ENCODE measurements at places on chromosomes 2 and 18.

GRCh38 chr2:31004257-31004656, 134.0 kb downstream of the GALNT14 start:
- no peak for DNase-seq

- no peak for DNase-seq
Measured at GRCh38 chr2:86223140-86223926, 24.1 kb downstream of the MRPL35 start.

DNA sequence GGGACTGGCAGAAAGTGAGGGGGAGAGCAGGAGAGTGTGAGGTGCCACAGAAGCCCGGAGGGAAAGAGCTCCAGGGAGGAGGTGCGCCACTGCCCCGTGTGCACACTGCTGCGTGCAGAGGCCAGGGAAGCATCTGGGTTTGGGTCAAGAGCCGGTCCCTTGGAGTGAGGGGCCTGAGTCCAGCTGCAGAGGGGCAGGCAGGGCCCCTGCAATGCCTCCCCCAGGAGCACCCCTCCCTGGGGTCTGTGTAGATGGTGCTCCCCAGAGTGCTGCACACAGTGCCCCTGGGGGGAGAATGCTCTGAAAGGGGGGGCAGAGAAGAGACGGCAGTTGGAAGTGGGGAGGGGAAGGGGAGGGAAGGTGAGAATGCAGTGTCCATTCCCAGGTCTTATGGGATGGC, 3.7 kb upstream of the LIMS2 start:
- DNase-seq, result no peak

GRCh38 chr2:151774506-151774905, 40.2 kb upstream of the NEB start:
- no peak for DNase-seq

- DNase-seq, result no peak
Measured at GRCh38 chr2:193228276-193228675, 1033.5 kb upstream of the TMEFF2 start.

DNA sequence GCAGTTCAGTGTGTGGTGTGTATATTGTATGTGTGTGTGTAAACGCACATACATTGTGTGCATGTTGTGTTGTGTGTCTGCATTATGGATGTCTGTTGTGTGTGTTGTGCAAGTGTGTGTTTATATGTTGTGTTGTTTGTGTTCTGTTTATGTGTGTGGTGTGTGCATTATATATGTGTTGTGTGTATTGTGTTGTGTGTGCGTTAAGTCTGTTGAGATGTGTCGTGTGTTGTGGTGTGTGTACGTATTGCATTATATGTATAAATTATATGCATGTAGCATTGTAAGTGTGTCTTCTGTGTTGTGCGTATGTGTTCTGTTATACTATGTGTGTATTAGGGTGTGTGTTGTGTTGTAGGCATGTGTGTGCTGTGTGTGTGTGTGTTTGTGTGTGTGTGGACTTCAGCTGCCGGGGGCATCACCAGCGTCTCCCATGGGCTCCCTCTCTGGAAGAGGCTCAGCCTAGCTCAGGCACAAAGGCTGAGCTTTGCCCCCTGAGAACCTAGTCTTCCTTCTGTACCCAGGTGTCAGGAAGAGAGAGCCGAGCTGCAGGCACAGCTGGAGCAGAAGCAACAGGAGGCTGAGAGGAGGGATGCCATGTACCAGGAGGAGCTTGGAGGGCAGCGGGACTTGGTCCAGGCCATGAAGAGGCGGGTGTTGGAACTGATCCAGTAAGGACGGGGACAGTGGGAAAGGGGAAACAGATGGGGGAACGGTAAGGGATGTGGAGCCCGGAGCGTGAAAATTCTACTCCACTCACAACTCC, 13.7 kb downstream of the RUFY4 start:
- DNase-seq, result no peak

GRCh38 chr18:46226461-46226860, 122.3 kb downstream of the HAUS1 start:
- DNase-seq, result no peak

DNA sequence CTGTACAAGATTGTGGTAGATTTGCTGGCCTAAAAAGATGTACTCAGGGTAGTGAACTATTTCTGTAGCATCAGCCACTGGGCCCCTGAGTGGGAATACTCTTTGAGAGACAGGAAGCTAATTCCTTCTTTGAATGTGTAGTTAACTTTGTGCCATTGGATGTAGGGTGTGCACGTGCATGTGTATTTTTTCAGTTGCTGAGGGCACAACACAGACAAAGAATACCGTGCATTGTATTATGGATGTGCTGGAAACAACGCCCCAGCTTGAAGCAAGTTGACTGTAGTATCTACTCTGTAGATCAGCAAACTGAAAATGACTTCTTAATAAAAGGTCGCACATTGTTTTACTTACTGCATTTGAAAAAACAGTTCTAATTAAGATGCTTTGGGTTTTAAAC, 14.1 kb downstream of the CRIM1 start:
- no peak for DNase-seq

GRCh38 chr2:223588251-223588650, 13.9 kb downstream of the SCG2 start:
- no peak for DNase-seq

- no peak for DNase-seq
Measured at GRCh38 chr2:44705356-44705755, 236.1 kb upstream of the SIX3 start.

DNA sequence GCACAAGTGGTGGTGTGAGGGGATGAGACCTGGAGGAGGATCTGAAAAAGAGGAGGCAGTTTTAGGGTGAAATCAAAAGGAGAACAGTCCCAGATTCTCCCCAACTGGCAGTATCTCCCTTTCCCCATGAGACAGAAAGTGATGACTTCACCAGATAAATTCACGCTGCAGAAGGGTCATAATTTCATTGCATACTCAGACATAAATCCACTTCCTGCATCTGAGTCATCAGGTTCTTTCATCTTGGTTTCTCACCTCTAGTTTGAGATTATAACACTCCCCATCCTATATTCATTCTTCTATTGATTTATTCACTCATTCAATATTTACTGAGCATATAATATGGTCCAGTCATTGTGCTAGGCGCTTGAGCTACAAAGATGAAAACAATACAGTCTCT, 64.7 kb downstream of the CCDC148 start:
- DNase-seq, result no peak

- DNase-seq, result no peak
Measured at GRCh38 chr2:118983915-118984314, 41.9 kb downstream of the MARCO start.

GRCh38 chr2:9945596-9945995, 5.9 kb upstream of the GRHL1 start:
- no peak for DNase-seq

DNA sequence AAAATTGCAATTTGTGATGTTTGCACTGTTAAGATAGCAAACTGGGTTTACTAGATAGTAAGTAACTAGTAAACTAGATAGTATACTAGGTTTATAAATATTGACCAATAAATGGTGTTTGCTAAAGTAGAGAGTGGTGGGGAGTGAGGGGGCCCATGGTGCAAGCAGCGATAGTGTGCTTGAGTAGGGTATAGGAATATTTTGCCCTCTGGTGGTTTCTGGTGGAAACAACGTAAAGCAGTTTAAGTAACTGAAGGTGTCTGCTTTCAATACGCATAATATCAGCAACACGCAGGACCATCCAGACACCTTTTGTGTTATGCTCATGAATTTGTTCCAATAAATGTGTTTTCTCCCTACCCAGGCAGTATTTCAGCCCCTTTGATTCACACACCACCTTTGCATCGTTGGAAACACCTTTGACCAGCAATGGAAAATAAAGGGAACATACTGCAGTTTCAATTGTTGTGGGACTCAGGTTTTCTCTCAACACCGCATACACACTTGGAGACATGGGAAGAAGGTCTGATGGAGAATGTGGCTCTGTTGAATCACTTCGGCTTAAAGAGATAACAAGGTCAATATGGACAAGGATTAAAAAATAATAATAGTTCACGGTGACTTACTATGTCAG, 16.7 kb upstream of the STAT1 start:
- DNase-seq, result no peak

GRCh38 chr18:12907258-12907925, 23.4 kb upstream of the PTPN2 start:
- no peak for DNase-seq

DNA sequence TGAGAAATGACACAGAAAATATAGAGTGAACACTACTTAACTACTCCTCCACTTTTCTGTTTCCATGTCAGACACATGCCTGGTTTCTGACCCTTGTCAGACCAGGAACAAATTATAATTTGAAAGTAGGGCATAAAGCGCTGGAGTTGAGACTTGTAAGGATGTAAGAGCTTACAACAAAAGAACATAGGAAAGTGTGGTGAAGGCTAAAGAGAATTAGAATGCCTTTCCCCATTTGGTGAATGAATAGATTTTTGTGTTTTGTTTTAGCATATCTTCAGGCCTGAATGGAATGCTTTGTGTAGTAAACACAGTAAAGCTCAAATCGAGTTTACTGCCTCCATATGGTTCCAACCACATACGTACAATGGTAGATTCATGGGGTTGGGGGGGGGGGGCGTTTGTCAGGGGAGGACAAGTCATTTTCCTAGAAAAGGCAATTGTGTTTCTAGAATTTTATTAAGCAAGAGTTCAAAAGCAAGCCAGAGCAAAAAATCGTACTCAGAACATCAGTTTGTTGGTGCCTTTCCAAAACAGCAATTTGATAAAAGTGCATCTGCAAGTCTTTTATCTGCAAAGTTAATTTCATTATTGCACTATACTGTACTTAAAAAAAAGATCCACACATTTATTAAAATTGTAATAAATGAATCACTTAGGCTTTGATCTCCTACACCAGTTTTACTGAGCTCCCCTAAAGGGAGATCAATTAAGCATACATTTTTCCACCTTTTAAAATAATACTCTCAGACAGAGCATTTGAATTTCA, 30.9 kb downstream of the NRXN1 start:
- DNase-seq, result no peak

GRCh38 chr2:238235856-238236255, 4.0 kb downstream of the HES6 start:
- no peak for DNase-seq

DNA sequence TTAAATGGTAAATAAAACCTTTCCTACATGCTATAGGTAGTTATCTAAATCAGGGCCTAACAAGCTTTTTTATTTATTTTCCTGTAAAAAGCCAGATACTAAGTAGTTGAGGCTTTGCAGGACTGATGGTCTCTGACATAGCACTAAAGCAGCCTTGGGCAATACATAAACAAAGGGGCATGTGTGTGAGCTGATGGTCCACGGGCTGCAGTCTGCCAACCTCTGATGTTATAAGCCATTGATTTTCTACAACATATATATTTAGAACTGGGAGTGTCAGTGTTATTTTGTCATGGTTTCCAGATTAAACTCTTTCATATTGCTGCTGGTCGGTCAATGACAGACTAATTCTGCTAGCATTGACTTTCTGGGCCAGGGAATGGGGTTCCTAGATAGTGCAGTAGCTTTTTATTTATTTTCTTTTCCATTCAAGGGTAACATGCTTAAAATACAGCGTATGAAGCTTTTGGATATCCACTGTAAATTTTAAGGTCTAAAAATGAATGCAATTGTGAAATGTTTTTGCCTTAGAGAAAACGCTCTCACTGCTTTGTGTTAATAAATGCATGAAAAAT, 134.0 kb downstream of the NEDD4L start:
- no peak for DNase-seq

DNA sequence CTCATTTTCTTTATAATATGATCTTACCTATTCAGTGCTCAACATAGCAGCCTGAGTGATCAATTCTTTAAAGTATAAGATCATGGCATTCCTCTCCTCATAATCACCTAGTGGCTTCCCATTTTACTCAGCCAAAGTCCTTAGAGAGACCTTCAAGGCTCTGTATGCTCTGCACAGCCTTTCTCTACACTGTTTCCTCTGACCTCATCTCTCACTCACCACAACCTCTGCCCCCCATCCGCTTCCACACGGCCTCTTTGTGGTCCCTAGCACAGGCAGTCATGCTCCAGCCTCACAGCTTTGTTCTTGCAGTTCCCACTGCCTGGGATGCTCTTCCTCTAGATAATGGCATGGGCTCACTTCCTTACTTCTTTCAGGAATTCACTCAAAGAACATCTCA, 109.2 kb downstream of the HIBCH start:
- DNase-seq, result no peak

DNA sequence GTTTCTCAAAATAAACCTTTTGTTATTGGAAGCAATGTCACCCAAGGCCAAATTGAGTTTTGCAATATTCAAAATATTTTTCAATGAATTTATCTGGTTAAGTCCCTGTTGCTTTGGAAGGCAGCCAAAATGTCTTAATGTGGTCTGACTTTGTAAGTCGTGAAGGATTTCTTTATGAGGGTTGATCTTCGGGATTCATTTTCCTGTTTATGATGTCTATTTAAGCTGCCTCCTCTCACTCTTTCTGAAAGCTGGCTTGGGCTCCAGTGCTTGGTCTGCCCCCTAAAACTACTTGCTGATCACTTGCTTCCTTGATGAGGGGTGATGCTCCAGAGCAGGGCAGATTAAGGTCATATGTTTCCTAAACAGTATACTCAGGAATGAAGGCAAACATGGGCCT, 141.1 kb downstream of the ANTXR1 start:
- DNase-seq, result no peak

DNA sequence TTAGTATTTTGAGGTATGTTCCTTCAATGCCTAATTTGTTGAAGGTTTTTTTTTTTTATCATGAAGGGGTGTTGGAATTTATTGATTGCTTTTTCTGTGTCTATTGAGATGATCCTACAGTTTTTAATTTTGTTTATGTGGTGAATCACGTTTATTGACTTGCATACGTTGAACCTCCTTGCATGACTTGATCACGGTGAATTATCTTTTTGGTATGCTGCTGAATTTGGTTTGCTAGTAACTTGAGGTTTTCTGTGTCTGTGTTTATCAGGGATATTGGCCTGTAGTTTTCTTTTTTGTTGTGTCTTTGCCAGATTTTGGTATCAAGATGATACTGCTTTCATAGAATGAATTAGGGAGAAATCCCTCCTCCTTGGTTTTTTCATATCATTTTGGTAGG, 23.9 kb downstream of the CLIP4 start:
- DNase-seq, result no peak

DNA sequence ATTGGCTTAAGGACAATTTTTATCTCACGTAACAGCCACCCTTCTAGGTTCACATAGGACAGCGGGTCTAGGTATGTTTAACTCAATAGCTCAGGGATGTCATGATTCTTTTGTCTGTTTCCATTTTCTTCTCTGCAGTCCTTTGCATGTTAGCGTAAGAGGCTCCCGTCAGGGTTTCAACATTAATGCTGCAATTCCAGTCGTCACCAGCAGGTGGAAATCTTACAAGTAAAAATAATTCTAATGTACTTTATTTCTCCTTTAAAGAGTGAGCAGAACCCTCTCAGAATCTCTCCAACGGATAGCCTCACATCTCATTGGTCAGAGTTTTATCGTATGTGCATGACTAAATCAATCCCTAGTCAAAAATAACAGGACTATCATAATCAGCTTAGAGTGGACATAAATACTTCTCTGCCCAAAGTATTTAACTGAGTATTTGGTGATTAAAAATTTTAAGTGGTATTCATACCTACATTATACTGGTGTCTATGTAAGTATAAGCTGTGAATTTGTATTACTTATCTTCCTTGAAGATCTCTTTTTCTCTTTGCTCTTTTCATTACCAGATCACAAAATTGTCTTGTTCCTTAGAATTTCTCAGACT, 487.2 kb upstream of the GCFC2 start:
- DNase-seq, result no peak

GRCh38 chr2:167478196-167478595, 589.9 kb downstream of the XIRP2 start:
- no peak for DNase-seq

- DNase-seq, result no peak
Measured at GRCh38 chr2:3168230-3168891, 209.3 kb downstream of the EIPR1 start.
